ENCODE measurements at places on chromosomes 16 and 17. TPM values are rescaled to one million over a fixed set of nuclear protein-coding genes. Genes with fewer than 3 reads are reported as not detected.

- DNase-seq, result no peak
Measured at GRCh38 chr17:80992948-80993624, 1.4 kb downstream of the CHMP6 start.

DNA sequence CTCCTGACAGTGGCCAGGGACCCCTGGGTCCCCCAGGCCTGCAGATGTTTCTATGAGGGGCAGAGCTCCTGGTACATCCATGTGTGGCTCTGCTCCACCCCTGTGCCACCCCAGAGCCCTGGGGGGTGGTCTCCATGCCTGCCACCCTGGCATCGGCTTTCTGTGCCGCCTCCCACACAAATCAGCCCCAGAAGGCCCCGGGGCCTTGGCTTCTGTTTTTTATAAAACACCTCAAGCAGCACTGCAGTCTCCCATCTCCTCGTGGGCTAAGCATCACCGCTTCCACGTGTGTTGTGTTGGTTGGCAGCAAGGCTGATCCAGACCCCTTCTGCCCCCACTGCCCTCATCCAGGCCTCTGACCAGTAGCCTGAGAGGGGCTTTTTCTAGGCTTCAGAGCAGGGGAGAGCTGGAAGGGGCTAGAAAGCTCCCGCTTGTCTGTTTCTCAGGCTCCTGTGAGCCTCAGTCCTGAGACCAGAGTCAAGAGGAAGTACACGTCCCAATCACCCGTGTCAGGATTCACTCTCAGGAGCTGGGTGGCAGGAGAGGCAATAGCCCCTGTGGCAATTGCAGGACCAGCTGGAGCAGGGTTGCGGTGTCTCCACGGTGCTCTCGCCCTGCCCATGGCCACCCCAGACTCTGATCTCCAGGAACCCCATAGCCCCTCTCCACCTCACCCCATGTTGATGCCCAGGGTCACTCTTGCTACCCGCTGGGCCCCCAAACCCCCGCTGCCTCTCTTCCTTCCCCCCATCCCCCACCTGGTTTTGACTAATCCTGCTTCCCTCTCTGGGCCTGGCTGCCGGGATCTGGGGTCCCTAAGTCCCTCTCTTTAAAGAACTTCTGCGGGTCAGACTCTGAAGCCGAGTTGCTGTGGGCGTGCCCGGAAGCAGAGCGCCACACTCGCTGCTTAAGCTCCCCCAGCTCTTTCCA lies 25.1 kb downstream of the C1QTNF1 start:
- no peak for DNase-seq

- no peak for DNase-seq
Measured at GRCh38 chr17:42394838-42395237, 6.6 kb upstream of the STAT3 start.

- no peak for DNase-seq
Measured at GRCh38 chr17:3921006-3921405, 4.7 kb upstream of the P2RX1 start.

DNA sequence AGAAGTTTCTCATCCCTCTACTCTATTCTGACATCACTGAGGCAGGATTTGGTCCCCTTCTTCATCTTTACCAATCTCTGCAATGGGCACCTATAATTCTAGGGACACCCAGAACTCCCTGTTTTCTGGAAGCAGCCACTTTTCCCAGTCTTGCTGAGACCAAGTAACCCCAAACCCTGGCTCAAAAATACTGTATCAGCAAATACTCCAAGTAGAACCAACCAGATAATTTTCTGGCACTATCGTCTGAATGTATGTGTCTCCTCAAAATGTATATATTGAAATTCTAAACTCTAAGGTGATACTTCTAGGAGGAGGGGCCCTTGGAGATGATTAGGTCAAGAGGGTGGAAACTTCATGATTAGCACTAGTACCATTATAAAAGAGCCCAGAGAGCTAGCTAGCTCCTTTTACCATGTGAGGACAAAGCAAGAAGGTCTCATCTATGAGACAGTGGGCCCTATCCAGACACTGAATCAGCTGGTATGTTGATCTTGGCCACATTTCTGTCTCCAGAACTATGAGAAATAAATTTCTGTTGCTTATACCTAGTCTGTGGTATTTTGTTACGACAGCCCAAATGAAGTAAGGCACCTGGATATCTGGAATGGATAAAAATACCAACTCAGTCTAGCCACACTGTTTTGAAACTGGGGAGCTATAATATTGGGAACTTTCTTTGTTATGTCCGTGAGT lies 464.4 kb downstream of the CDH11 start:
- DNase-seq, result no peak

- no peak for DNase-seq
Measured at GRCh38 chr16:5791011-5791657, 693.5 kb upstream of the EEF2KMT start.

GRCh38 chr17:8480011-8480976 lies 44.6 kb downstream of the NDEL1 start:
- DNase-seq, result no peak

DNA sequence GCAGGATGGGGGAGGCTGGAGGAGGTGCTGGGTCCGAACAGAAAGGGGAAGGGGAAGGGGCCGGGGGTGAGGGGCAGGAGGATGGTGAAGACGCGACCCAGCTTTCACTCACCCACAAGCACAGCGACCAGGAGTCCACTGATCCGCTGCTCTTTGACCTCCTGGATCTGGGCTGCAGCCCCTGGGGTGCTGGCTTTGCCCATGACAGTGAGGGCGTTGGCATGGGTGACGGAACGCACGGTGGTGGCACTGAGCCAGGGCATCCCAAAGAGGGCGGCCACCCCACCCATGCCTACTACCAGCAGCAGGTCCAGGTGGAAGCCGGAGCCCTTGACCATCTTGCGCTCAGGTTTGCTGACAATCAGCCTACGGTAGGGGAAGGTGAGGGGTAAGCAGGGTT lies 14.9 kb downstream of the SLC4A1 start:
- no peak for DNase-seq

CCL8 gene
- total RNA-seq, result not detected

TBX21 gene
- 0.38 TPM for total RNA-seq

MYH13 gene
- total RNA-seq, result not detected

KRTAP4-4 gene
- not detected for total RNA-seq

DYNC1LI2 gene
- total RNA-seq, result 44.0 TPM

SLC16A6 gene
- 0.40 TPM for total RNA-seq

KIF19 gene
- 0.58 TPM for total RNA-seq

TBC1D3C gene
- total RNA-seq, result 0.18 TPM
